LHCN-M2 (cell line): ENCODE measurements at places on chromosomes 6 and 20. TPM values are rescaled to one million over a fixed set of nuclear protein-coding genes. Genes with fewer than 3 reads are reported as not detected.

CTAGE9 gene
- total RNA-seq = not detected in 2 replicates

GRCh38 chr20:50874758-50875665, 56.2 kb downstream of the ADNP start:
- no peak for DNase-seq

ZKSCAN3 gene
- 4.1 and 4.9 TPM in 2 replicates for total RNA-seq

ZNF451 gene
- total RNA-seq = 41.4 and 42.9 TPM in 2 replicates

DNA sequence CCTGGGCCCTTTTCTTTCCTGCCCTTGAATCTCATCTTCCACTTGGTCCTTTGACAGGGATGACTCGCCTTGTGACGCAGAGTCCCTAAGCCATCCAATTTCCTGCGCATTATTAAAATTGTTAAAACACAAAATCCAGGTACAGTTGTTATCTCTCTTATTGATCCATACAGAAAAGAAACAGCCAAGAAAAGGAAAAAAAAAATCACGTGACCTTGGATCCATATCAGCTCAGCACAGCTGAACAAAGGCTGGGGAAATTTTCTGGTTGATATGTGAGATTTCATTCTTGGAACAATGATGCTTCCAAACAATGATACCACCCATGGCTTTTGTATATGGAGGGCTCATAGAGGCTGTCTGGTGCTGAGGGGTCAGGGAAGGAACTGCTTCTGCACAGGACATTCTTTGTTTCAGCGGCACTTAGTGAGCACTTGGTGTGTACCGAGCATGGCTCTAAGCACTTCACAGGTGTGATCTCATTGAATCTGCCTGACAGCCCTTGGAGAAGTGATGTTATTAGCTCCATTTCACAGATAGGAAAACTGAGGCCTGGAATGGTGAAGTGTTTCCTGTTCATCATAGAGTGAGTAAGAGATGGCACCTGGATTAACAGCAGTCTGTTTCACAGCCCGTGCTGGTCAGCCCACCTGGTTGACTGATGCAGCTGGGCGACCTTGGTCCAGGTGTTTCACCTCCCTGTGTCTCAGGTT, 155.0 kb upstream of the SULF2 start:
- no peak for DNase-seq

DNA sequence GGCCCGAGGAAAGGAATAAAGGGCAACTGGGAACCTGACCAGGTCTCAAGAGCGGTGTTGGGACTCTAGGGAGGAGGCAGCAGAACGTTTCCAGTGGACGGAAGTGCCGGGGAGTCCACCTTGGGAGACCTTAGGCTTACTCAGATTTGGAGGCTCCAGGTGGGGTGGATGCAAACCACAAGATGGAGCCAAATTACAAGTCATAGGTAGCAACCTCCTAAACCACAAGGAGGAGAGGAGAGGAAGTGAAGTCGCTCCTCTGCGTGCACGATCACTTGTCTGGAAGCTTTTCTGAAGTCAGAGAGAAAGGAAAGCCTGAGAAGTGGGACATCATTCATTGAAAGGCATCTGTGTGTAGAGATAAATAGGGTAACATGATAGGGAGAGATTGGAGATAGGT, 9.3 kb downstream of the HLA-DOA start:
- no peak for DNase-seq

- DNase-seq = no peak
Observed at GRCh38 chr20:24851346-24852019, 97.6 kb upstream of the CST7 start.

GRCh38 chr6:76441875-76442274, 369.4 kb upstream of the IMPG1 start:
- no peak for DNase-seq

GRCh38 chr6:166244353-166245045, 63.7 kb downstream of the PRR18 start:
- no peak for DNase-seq

UBD gene
- total RNA-seq = not detected in 2 replicates

DNA sequence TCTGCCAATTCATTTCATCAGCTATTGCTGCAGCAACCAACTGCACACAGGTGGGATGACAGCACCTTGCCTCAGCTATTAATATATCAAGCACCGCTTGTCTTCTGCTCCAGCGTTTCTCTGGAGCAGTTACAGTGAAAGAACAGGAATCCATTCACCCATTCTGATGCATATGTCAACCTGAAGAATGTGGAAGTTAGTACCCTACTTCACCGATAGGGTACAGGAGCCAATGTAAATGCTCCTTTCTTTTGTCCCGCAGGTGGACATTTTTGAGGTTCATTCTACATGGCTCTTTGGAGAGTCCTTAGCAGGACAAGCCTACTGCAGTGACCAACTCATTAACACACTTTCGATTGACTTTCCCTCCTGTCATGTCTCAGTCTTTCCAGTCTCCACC, 139.9 kb upstream of the PRND start:
- no peak for DNase-seq

DNA sequence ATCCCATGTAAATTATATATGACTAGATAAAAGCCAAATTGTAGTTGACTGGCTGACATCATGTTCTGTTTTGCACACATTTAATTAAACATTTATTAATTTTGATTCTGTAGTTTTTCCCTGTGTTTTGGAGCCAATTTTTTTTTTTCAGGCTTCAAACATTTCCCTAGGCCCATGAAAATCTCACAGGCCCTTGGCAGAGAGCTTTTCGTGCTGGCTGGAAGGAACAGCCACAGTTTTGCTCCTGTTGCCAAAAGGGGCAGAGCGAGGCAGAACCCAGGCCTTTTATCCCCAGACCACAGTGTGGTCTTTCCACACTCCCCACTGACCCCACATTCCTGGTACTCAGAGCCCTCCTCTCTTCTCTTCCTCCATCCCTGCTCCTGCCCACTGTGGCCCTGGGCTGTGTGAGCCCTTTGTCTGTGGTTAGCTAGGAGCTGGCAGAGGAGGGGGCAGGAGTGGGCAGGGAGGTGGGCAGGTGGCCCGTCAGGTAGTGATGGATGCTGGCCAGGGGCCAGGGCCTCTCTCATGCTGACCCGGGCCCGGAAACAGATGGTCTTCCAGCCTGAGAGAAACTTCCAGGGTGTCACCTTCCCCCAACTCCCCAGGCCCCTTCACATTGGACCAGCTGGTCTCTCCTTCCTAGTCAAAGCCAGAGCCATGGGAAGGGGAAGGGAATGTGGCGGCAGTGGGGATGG, 19.4 kb upstream of the CCM2L start:
- DNase-seq = no peak

DNA sequence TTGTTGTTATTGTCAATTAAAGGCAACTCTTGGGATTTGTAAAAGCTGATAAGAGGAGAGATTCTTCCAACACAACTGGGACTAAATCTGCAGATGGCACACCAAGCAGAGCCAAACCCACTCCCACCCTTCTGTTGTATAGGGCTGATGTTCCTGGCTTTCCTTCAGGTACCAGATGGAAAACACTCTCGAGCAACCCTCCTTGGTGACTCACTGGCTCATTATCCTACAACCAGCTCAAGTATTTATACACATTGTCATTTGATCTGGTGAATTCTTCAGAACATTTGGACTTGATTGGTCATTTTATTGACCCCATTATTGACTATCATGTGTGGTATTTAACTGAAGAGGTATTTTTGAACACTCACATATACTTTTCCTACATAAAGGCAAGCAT, 190.3 kb upstream of the PCSK2 start:
- no peak for DNase-seq

- no peak for DNase-seq
Observed at GRCh38 chr6:139722530-139722929, 348.1 kb upstream of the CITED2 start.
